ENCODE measurements at places on chromosomes 5 and 9.

GRCh38 chr9:127788337-127789011 lies 2.6 kb downstream of the CDK9 start:
- DNase-seq, result no peak

- no peak for DNase-seq
Observed at GRCh38 chr9:69186841-69187611, 12.9 kb downstream of the TJP2 start.

- DNase-seq, result no peak
Observed at GRCh38 chr5:16713386-16713928, 96.7 kb upstream of the RETREG1 start.

DNA sequence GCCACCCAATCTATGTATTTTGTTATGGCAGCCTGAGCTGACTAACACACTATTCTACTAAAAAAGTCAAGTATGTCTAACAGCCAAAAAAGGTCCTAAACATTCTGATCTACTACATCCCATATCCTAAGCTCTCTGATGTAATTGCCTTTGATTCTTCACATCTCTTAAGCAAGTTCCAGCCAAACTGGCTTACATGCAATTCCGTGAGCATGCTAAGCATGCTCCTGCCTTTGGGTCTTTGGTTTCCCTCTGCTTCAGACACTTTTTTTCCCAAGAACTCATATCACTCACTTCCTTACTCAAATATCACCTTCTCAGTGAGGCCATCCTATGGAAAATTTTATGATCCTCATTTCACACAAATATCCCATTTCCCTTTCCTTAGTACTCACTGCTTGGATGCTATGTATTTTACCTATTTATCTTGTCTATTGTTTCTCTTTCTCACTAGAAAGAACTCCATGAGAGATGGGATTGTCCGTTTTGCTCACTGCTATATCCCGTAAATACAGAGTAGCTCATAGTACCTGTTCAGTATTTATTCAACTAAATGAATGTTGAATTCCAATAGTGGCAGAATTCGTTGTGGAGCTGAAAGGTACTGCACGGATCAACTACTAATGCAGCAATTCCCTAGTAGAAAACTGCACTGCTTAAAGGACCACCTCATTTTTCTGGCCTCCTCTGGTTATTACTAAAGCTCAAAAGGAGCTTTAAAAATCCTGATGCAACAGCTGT lies 2.3 kb upstream of the SLC12A2 start:
- no peak for DNase-seq

DNA sequence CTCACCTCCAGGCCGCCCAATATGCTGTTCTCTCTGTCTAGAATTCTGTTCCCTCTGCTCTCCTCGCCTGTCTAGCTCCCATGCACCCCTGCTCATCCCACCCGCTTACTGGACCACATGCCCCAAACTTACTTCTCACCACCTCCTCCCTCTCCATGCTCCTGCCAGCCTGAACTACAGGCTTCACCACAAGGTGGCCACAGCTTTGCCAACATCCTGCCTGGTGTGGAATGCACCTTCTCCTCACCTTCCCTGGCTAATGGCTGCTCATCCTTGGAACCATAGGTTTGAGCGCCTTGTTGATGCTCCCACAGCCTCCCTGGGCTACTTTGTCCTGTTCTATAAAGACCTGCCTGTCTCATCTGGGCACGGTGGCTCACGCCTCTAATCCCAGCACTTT lies 9.6 kb downstream of the LAMC3 start:
- no peak for DNase-seq
